Diencephalon (tissue), 1 donor: ENCODE measurements at places on chromosomes 7 and 10. TPM values are rescaled to one million over a fixed set of nuclear protein-coding genes. Genes with fewer than 3 reads are reported as not detected.

The SLC26A5 gene
- 0.46 TPM for total RNA-seq

The ACTL6B gene
- total RNA-seq = 90.4 TPM

The EN2 gene
- 0.23 TPM for total RNA-seq

The GRID2IP gene
- total RNA-seq = 2.1 TPM

The ZC3HAV1L gene
- 11.5 TPM for total RNA-seq

The MEIG1 gene
- not detected for total RNA-seq

The NPSR1 gene
- total RNA-seq = 1.8 TPM

The PDE6C gene
- total RNA-seq = not detected

The ZNF775 gene
- total RNA-seq = 7.6 TPM

The GARIN1A gene
- total RNA-seq = 0.92 TPM

The NPC1L1 gene
- total RNA-seq = not detected

The C10orf67 gene
- total RNA-seq = 1.2 TPM

The GIMAP2 gene
- 6.7 TPM for total RNA-seq

The AKR1E2 gene
- 74.0 TPM for total RNA-seq

The PKD2L1 gene
- total RNA-seq = 0.46 TPM

The UCN3 gene
- not detected for total RNA-seq

The AKR1C2 gene
- 21.2 TPM for total RNA-seq

The RBP4 gene
- total RNA-seq = 6.7 TPM

The VWDE gene
- total RNA-seq = 2.1 TPM
